DMS79 (cell line): ENCODE measurements at places on chromosomes 2 and 18.

DNA sequence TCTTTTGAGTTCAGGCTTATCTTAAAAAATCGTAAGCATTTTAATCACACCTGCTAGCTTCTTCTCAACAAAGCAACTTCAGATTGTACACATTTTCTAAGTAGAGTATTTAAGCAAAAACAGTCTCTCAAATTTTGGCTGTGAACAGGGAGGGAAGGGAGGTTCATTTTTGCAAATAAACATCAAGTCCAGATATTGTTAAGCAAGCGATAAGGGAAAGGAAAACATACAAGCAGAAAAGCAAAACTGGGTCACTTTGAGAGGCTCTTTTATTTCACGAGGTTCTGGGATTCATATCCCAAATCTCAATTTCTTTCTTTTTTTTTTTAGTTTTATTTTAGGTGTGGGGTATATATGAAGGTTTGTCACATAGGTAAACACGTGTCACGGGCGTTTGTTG, 79.9 kb downstream of the SLC25A12 start:
- DNase-seq, result no peak

DNA sequence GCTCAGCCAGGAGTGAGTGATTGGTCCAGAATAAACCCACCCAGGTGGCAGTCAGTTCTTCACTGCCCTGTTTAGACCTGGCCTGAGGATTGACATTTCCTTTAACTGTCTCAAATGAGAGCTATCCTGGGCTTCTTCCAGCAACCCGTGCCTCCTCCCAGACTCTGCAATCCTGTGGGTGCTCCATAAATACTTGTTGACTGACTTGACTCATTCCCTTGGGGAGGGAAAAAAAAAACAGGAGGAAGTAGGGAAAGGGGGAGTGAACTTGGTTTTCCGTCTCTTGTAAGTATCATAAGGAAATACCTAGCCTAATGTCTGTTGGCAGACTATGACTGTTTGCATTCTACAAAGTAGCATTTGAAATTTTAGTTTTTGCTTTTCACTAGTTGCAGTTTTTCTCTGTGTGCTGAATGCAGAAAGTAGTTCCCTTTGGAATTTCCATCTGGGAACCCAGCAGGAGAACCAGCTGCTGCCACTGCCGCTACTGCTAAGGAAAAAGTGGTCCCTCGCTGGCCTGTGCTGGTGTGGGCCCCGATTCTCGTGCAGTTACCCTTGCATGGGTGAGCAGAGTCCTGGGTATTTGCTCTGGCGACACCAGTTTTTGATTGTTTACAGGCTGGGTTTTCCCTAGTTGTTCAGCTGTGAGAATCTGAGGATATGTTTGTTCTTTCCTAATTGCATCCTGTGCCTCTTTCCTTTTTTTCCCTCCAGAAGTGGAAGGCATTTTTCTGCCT, 78.8 kb downstream of the TGOLN2 start:
- no peak for DNase-seq

GRCh38 chr2:235957251-235957650, 210.9 kb downstream of the GBX2 start:
- no peak for DNase-seq

GRCh38 chr18:47724186-47724975, 206.1 kb downstream of the SMAD2 start:
- no peak for DNase-seq

DNA sequence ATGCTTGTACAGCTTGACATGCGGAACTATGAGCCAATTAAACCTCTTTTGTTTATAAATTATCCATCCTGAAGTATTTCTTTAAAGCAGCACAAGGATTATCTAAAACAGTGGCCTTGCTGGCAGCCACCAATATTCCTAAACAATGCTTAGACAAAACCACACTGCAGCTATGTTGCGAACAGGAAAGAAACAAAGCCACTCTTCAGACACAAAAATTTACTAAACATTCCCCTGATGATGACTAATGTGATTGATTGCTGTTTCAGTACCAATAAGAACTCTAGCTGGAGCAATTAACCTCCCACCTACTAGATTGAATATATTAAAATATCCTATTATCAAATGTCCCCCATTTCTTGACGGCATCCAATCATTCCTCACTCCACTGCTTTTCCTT, 325.8 kb upstream of the REG3G start:
- no peak for DNase-seq

DNA sequence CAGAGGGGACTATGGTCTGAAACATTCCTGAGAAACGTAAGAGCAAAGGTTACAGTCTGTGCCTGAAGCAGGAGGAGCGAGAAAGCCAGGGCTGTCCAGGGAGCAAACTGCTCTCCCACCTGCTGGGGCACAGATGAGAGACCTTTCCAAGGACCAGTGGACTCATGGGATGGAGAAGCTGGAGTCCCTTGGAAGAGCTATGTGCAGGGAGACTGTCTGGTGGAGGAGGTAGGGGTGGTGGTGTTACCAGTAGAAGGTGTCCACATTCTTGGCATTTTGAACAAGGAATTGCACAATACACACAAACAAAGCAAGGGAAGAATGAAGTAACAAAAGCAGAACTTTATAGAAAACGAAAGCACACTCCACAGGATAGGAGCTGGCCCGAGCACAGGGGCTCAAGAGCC, 97.9 kb upstream of the CYRIA start:
- no peak for DNase-seq

DNA sequence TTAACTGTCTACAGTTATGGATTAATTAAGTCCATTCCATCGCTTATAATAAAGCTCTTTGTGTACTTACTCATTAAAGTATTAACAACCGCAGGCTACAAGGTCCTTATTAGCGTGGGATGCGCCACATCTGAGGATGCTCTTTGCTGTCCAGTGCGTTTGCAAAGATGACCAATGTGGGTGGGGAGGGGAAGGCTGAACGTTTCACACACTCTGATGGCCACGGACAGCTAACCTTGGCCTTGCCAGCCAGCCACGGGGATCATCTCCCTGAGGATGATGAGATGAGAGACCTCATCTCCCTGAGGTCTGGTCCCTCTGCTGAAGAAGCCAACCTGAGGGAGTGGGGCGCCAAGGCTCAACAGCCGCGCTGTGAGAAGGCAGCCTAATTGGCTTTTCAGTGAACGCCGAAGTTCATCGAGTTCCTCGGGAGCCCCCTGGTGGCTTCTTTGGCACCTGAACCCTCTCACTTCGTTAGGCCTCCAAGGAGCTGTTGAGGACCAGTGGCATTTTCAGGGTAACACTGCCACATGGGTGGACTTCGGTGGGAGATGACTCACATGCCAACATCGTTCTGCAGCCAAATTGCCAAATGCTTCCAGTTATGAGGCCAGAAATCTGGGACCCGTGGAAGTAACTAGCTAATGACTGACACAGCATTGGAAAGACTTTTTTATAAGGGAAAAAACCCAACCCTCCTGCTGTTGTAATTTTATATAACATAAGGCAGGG, 69.3 kb upstream of the SEC11C start:
- no peak for DNase-seq
